Ovary (tissue), 10 donors: ENCODE measurements at places on chromosomes 11 and 22. TPM values are rescaled to one million over a fixed set of nuclear protein-coding genes. Genes with fewer than 3 reads are reported as not detected.

The SUSD2 gene
- 1.7 TPM for polyA plus RNA-seq

The HORMAD2 gene
- not detected for polyA plus RNA-seq

The MRPL16 gene
- polyA plus RNA-seq = 45.4 TPM

The KIRREL3 gene
- 0.44 TPM for polyA plus RNA-seq

The TMPRSS5 gene
- 0.27 TPM for polyA plus RNA-seq

The TSPAN18 gene
- polyA plus RNA-seq = 35.3 TPM

The FOLR3 gene
- polyA plus RNA-seq = not detected

The OR52E8 gene
- not detected for polyA plus RNA-seq

The TRIM49 gene
- not detected for polyA plus RNA-seq

The RASGRP2 gene
- 9.0 TPM for polyA plus RNA-seq

The SMTNL1 gene
- polyA plus RNA-seq = not detected

The MS4A3 gene
- polyA plus RNA-seq = not detected

The CLTCL1 gene
- 10.7 TPM for polyA plus RNA-seq
